Smooth muscle cell of the brain vasculature (primary cell): ENCODE measurements at places on chromosomes 7 and 10.

DNA sequence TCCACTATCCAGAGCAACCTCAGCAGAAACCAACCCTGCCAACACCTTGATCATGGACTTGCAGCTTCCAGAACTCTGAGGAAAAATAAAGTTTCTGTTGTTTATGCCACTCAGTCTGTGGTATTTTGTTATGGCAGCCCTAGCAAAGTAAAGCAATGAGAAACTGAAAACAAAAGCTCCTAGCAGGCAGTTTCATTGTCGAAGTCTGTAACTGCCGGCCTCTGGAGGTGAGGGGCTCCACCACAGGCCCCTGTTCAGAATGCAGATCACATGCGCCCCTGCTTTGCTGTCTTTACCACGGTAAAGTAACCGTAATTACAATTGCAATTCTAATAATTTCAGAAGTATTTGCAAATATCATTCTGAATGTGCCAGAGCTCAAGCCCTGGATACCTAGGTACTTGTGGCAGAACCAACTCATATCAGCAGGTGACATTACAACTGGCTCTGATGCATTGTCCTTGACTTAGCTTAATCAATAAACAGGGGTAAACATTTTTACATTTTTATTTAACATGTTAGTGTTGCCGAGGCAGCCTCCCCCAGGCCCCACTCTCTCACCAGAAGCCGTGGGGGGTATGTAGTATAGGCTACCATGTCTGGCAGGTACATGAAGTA lies 193.2 kb downstream of the ELMO1 start:
- no peak for DNase-seq

DNA sequence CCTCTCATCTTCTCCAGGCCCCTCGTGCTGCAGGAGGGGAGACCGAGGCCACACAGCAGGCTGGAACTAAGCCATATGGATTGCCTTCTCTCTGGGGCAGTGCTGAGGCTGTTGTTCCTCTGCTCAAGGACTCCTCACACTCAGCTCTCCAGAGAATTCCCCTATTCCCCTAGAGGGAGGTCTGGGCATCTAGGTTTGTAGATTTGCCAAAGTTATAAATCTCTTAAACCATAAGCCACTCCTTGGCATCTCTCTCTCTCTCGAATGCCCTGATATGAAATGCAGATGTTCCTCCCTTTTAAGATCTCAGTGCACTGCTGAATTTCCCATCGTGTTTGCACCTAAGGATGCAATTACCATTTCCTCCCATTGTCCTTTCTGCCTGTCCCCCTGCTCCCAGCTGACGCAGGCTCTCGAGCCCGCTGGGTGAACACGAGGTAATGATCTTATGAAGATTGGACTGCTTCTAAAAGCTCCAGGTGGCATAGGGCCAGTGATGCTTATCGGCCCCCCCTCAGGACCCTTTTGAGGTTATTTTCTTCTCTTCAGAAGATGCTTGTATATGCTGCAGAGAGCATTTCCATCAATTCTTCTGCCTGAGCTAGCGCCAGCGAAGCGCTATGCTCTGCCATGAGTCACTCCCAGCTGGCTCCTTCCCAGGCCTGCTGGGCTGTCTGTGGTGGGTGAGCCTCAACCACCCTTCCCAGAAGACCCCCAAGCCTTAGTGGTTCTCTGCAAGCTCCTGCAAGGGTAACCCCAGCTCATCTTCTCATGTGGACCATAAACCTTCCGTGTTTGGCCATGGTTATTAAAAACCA lies 41.6 kb upstream of the AQP1 start:
- no peak for DNase-seq

DNA sequence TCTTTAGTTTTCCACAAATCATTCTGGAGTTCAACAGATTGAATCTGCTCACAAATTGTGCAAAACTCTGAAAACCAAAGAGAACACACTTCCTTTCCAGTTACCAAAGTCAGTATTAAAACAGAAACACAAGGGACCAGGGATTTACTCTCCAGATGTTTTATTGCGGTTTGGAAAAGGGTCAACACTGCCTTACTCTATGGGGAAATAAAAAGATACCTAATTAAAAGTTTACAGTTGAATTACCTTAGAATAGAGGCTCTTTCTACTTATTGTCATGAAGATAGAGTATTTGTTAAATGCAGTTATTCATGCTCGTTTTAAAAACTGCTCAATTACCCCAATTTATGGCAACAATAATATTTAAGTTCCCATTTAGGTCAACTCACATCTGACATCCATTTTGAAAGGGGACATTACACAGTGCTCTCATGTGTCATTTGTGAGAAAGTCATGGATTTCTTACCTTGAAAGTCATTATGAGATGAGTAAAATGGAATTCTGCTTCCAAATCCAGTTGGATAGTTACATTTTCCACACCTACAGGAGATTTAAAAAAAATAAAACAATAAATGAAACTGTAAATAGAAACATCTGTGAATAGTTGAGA lies 8.4 kb downstream of the LAMB1 start:
- no peak for DNase-seq

- DNase-seq: no peak
These were observed 11.4 kb downstream of the JCAD start for GRCh38 chr10:30047924-30048531.

DNA sequence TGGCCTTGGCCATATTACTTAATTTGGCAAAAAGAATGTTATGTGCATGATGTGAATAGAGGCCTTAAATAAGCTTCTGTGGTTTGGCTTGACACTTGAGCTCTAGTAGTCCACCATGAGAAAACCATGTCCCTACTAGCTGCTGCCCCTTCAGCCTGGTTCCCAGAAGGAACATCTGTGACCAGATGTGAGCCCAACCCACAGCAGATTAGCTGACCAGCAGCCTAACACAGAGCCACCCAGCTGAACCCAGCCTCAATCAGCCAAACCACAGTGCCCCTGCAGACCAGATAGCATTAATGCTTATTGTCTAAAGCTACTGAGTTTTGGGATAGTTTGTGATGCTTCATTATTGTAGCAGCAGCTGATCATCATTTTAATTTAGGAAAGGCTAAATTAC lies 16.6 kb downstream of the JAZF1 start:
- no peak for DNase-seq

DNA sequence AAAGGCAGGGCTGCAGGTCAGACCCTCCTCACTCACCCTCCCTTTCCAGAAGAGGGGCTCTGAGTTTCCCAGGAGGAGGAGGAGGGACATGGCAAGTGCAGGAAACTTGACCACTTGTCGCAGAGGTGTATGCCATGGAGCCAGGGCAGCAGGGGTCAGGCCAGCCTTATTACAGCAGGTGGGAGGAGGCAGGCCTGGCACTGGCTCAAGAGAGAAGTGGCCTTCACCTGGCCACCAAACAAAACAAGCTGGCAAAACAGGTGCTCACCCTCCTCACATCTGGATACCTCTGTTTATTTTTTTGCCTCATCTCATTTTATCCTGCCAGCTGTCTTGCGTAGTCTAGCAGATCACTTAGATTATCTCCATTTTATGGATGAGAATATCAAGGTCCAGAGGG lies 12.5 kb downstream of the COL13A1 start:
- no peak for DNase-seq

DNA sequence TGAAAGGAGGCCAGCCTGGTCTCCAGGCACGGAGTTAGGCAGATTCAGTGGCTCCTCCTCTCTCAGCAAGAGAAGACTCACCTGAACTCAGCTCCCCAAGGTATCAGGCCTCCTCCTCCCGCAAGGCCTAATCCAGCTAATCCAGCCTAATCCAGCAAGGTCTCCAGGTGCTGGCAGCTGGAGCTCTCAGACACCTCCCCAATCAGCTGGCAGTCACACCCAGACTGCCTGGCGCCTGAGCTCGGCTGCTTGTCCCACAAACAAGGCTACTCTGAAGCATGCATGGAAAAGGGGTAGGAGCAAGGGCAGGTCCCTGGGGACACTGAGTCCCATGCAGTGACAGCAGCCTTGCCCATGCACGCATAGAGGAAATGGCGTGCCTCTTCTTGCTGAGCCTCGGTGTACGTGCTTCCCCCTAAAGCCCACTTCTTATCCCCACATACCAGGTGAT lies 3.3 kb upstream of the OPN4 start:
- no peak for DNase-seq

DNA sequence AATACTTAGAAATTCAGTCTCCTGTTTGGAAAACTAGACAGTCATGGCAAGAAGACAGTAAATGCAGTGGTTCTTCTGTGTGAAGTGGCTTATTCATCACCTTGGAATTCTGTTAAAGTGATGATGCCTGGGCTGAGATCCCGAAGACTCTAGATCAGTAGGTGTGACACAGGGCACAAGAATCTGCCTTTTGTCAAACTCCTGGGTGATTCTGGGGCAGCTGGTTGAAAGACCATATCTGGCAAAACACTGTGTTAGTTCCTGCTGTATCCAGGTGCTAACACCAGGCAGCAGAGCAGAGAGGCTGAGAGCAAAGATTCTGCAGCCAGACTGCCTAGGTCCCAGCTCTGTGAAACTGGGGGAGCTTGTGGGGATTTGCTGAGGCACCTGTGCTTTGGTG lies 26.5 kb downstream of the MRC1 start:
- no peak for DNase-seq

GRCh38 chr7:158497627-158498026 lies 90.0 kb downstream of the PTPRN2 start:
- no peak for DNase-seq

DNA sequence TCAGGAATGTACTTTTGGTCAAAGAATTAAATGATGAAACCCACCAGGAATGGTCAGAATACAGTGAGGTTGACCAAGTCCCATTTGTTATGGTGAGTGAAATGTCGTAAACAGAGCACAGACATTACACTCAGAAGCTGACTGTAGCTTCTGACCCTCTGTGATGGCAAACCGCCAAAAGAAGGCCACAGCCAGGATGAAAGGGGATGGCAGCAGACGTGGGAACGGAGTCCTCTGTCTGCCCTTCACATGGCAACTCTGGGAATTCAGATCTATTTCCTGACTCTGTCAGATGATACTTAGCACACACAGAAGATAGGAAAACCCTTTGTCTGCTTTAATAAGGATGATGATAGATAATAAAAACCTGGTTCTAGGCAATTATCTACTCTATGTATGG lies 757.1 kb downstream of the SORCS3 start:
- no peak for DNase-seq

GRCh38 chr7:129341212-129341611 lies 93.0 kb upstream of the STRIP2 start:
- no peak for DNase-seq

DNA sequence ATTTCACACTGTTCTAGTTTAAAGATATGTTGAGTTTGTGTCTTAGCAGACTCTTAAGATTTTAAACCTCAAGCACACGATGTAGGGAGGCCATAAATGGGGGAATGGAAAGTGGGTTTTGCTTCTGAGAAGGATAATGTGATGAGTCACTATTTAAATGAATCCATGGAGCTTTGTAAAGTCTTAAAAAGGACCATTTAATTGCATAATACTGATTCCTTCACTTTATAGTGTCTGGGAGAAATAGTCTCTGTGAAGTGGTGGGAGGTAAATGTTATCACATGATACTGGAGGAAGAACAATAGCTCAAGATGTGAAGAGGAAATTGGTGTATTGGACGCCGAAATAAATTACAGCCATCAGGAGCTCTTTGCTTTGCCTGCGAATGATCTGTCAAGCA lies 84.0 kb upstream of the MYO3A start:
- DNase-seq: no peak

- DNase-seq: no peak
These were observed 188.4 kb upstream of the AGK start for GRCh38 chr7:141362580-141363435.

GRCh38 chr10:30413996-30414576 lies 19.9 kb upstream of the MAP3K8 start:
- DNase-seq: no peak

- no peak for DNase-seq
These were observed 30.9 kb upstream of the CALU start for GRCh38 chr7:128708235-128708634.

GRCh38 chr7:139897422-139898090 lies 68.5 kb downstream of the TBXAS1 start:
- no peak for DNase-seq
